Lung (tissue), 17 donors: ENCODE measurements at places on chromosomes 7 and 10. TPM values are rescaled to one million over a fixed set of nuclear protein-coding genes. Genes with fewer than 3 reads are reported as not detected.

DNA sequence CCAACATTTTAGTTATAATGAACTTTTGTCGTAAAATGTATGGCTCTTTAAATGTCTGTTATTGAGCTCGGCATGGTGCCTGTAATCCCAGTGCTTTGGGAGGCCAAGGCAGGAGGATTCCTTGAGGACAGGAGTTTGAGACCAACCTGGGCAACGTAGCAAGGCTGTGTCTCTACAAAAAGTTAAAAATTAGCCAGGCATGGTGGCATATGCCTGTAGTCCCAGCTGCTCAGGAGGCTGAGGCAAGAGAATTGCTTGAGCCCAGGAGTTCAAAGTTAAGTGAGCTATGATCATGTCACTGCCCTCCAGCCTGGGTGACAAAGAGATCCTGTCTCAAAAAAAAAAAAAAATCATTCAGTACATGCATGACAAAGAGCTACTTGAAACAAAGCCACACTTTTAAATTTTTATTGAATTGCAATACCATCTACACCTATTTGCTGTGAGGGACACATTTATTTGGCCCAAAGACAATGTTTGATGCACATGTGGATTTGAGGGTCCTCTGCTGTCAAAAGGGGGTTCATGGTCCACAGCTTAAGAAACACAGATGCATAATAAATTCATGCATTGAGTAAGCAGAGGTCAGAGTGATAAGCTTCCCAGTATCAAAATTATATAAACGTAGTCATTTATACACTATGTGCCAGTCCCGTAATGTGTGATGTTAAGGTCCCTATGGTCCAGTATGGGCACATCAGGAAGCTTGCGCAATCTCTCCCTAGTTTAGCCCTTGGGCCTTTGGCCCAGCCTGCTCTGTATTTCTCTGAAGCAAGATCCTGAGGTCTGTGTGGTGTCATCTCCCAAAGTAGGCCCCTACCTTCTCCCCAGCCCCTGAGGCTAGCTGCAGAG lies 4.4 kb upstream of the MALSU1 start:
- no peaks in the 10 kb centered on the region for H3K36me3 ChIP-seq
- H3K4me3 ChIP-seq: no peak overlapping the region
- peaks cover 3% of the 10 kb centered on the region for H3K4me1 ChIP-seq
- H3K27ac ChIP-seq: no peak overlapping the region
- H3K27me3 ChIP-seq: no peaks in the 10 kb centered on the region

DNA sequence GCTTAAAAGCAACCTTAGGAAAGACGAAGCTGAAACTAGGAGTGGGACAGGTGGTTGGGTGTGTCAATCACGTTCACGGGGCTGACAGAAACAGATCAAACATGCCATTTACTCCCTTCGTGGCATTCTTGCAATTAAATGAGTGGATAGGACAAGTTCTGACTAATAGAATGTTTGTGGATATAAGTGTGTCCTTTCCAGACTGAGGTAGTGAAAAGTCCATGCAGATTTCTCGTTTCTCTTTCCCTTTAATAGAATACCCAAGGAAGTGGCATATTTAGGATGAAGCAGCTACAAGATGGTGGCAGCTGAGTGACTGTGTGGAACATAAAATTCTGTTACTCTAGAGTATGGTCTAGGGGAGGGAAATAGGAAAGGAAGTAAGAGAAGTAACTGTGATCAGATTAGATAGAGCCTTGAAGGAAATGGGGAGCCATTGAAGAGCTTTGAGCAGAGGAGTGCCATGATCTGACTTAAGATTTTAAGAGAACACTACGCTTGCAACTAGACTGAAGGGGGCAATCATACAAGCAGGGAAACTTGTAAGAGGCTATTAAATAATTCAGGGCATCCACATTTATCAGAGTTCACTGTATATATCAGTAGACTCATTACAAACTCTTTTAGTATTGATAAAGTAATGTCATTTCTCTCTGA lies 46.3 kb upstream of the HYAL4 start:
- H3K36me3 ChIP-seq: no peaks in the 10 kb centered on the region
- no peak for DNase-seq
- no peak overlapping the region for H3K4me3 ChIP-seq
- H3K27me3 ChIP-seq: no peaks in the 10 kb centered on the region

DNA sequence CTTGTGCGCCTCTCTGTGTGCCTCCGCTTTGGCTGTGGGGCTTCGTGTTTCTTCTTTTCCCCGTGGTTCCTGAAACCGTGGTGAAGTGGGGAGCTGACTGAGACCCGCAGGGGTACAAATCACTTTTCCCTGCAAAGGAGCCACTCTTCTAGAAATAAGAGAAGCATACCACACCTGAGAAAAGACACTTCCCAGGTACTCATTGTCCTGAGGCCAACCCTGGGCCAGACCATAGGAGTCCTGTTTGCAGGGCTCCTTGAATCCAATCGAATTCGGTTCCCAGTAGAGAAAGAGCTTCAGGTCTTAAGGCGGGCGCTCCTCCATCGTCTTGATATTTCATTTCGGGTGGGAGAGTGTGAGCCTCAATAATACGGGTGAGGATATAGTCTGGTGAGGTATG lies 32.4 kb upstream of the ZNF273 start:
- no peak overlapping the region for H3K27ac ChIP-seq
- no peaks in the 10 kb centered on the region for H3K36me3 ChIP-seq
- no peak for DNase-seq
- no peaks in the 10 kb centered on the region for H3K4me1 ChIP-seq

Gene MOGAT3
- total RNA-seq: not detected
